ENCODE measurements at places on chromosomes 1 and 21. TPM values are rescaled to one million over a fixed set of nuclear protein-coding genes. Genes with fewer than 3 reads are reported as not detected.

GRCh38 chr1:36913484-36914060, 120.7 kb downstream of the GRIK3 start:
- DNase-seq: no peak

The TCHH gene
- total RNA-seq: 6.4 TPM

GRCh38 chr1:21763694-21764419, 19.1 kb downstream of the USP48 start:
- DNase-seq: no peak

DNA sequence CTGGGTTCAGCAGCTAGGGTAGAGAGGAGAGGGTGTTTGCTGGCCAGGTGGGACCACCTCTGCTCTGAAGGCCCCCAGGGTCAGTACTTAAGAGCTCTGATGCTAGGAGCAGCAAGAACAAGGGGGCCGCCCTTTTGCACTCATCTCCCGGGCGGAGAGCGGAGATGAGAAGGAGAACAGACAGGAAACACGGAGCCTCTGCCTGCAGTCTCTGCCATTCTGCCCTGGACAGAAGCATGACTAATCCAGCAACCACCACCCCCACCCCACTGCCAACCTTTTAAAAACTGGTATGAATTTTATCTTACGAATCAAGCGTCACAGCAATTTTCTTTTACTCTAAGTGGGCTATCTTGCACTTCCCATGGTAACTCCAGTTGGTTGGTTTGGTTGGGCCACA, 34.5 kb downstream of the PARP1 start:
- no peak for DNase-seq

The TNFSF4 gene
- 3.7 TPM for total RNA-seq

DNA sequence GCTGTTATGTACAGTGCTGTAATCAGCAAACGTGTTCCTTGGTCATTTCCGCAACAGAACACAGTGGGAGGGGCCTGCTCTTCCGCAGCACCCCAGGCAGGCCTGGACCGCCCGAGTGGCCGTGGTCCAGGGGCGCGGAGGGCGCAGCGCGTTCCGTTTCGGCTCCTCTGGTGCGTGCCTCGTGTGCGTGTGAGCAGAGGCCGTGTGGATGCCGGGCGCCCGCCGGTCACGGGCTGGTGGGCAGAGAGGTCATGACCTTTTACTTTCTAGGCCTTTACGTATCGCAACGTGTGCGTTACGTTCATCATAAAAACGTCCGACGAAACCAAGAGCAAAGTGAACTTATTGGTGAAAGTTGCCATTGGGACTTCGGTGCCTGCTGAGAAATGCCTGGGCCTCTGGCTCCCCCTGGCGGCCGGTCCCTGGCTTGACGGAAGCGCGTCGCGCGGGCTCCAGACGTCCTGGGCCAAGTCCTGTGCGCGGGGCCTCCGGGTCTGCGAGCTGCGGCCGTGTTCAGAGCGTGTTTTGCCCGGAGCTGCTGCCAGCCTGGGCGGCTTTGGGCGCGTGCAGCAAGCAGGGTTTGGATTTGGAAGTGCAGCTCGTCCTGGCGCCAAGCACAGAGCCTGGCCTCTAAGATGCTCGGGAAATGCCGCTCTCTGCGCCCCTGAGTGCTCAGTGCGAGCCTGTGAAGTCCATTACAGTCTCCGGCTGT, 34.4 kb downstream of the COL18A1 start:
- DNase-seq: peak; percentile 95

DNA sequence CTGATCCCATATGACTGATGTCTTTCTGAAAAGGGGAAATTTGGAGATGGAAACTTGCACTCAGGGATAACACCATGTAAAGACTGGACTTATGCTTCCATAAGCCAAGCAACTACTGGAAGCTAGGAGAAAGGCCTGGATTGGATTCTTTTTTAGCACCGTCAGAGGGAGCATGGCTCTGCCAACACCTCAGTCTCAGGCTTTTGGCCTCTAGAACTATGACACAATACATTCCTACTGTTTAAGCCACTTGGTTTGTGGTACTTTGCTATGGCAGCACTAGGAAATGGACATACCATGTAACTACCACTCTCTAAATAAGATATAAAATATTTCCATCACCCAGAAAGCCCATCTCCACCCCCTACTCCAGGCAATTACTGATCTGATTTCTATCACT, 139.7 kb downstream of the CYYR1 start:
- no peak for DNase-seq

- no peak for DNase-seq
These were observed 263.5 kb upstream of the PLD5 start for GRCh38 chr1:242787968-242788367.

Measured in spleen (tissue), 13 donors.